ENCODE measurements at places on chromosomes 6 and 20.

DNA sequence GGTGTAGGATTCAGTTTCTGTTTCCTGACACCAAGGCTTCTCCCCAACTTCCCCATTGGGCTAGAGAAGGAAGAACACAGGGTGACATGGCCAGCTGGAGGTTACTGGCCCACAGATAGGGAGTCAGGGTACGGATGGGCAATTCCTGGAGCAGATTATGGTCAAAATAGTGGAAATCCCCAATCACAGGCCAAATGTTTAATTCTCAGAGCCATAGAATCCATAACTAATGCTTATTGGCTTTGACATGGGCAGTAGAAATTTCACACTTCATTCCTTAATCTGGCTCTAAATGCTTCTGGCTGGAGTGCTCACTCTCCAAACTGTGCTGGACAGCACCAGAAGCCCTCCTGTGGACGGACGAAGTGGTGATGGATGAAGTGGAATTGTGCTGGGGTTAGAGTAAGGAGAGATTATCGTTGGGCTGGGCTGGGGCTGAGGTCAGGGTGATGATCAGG, 887 bp downstream of the SIGLEC1 start:
- DNase-seq = no peak

- DNase-seq = no peak
Observed at GRCh38 chr20:62454904-62455636, 20.7 kb downstream of the GATA5 start.

DNA sequence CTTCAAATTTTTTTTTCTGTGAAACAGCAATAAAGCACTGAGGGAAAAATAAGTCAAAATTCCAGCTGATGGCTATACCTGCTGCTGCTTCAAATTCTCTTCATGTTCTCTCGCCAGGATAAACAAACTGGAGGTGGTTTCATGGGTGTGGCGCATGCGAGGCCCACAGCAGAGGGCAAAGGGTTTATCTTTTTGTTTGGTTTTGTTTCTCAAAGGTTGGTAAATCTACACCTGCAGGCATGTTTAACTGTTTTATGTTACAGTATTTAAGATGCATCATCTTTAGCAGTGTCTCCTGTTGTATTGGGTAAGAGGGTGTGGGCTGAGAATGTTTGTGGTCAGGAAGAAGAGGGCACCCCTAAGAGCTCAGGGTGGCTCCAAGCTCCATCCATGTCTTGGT, 342.2 kb downstream of the CDH26 start:
- no peak for DNase-seq

- DNase-seq = no peak
Observed at GRCh38 chr20:50017576-50018248, 34.9 kb downstream of the SNAI1 start.

GRCh38 chr20:49345524-49345923, 67.7 kb upstream of the ZNFX1 start:
- no peak for DNase-seq

DNA sequence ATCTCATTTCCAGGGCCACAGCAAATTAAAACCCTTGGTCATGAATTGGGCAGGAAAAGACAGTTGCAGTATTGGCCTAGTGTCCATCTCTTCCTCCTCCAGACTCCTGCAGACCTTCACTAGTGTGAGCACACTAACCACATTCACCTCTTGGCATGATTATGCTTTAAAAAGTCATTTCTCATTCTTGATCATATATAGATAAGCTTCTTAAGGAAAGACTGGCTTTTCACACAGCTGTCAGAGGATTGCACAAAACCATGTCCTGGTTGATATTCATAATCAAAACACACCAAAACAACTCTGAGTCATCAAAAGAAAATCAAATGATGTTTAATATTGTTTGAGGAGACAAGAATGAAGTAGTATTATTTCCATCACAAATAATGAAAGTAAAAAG, 52.1 kb downstream of the TMEM200A start:
- no peak for DNase-seq

- DNase-seq = no peak
Observed at GRCh38 chr6:56176741-56177140, 70.6 kb downstream of the COL21A1 start.

DNA sequence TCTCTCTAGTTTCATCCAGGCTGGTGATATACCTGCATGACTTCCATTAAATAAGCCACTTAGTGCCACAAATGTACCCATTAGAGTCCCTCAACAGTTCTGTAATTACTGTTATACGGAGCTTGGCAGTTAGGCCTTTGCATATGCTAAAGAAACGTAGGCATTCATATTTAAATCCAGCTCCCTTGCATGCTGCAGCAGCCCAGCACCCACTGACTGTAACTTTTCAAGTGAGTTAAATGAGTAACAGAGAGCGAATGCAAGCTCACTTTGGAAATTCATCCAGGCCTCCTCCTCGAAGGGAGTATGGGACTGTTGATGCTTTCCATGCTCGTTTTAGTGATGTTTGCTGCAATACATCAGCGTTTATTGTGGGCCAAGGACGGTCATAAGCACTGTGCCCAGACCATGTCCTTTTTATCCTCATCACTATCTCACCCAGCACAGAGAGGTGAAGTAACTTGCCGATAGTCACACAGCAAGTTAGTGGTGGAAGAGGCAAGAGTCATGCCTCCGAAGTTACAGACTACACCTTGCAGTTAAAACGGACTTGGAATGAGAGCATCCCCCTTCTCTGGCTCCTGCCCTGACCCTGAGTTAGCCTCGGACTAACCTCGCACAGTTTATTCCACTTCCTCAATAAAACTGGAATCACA, 179.4 kb upstream of the PDE10A start:
- no peak for DNase-seq

- no peak for DNase-seq
Observed at GRCh38 chr6:30487926-30488325, 1.4 kb upstream of the HLA-E start.

DNA sequence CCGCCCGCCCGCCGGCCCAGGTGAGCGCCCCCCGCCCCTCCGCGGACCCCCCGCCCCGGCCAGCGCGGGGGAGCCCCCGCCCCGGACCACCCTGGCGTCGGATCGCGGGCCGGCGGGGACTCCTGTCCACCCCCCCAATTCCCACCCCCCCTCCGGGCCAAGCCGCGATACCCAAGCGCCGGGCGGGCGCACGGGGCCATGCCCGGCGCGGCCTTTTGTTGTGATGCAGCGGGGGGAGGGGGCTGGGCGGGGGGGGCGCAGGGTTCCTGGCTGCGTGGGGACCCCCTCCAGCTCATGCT, 245 bp downstream of the SRC start:
- DNase-seq = no peak

Measured in NAMALWA (cell line).